ENCODE measurements at places on chromosomes 7 and 10. TPM values are rescaled to one million over a fixed set of nuclear protein-coding genes. Genes with fewer than 3 reads are reported as not detected.

- no peak for DNase-seq
These were observed 7.3 kb downstream of the SMARCD3 start for GRCh38 chr7:151240942-151241754.

GRCh38 chr7:91080351-91080750, 183.9 kb upstream of the FZD1 start:
- DNase-seq, result no peak

DNA sequence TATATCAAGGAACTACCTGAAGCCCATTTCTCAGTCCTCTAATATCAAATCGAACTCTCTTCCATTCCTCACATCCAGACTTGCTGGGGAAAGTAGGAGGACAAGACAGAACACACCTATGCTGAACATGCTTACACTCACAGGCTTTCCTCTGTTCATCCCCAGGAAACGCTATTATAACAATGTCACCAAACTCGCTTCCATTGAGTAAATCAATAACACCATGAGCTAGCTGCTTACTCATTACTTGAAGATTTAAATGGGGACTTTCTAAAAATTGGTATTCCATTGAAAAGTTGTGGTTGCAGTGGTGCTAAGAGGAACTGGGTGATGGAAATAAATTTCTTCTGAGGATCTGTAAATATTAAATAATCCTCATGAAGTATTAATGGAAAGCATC, 88.8 kb downstream of the SLC25A13 start:
- no peak for DNase-seq

- no peak for DNase-seq
These were observed at the start of gene VSTM4 for GRCh38 chr10:49115015-49115795. TSS of gene VSTM4 (minus strand) at chr10:49115522. CDS start at chr10:49115485, 37 bp downstream.

DNA sequence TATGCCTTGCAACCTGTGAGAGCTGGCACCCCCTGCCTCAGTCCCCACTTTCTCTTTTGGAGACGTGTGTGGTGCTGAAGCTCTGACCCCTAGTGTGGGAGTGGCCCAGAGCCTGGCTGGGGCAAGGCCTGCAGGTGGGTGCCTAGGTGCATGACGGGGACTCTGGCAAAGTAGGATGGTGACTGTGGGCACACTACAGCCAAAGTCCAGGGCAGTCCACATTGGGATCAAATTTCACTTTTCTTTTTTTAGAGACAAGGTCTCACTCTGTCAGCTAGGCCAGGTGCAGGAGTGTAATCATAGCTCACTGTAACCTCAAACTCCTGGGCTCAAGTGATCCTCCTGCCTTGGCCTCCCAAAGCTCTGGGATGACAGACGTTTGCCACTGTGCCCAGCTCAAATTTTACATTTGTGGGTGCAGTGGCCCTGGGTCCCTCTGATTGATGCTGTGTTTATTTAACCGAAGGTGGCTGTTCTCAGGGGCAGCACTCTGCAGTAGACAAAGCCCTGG, 52.3 kb downstream of the NEURL1 start:
- no peak for DNase-seq

DNA sequence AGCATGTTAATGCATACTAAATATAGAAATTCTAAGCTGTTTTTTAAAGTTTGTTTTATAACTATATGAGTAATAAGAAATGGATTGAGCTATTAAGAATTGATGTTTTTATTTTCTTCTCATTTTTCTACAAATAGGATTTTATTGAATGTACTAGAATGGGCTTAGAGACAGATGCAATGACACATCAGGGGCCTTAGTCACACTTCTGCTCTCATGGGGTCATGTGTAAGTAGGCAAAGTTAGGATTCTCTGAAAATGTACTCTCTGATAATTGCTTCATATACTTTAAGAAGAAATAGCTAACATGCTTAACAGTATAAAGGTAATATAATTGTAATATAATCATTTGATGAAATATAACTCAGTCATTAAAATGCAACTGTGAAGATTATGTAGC, 154.6 kb downstream of the ZNF438 start:
- DNase-seq, result no peak

ZNF804B gene
- total RNA-seq, result not detected

NDUFB8 gene
- total RNA-seq, result 267 TPM

NPSR1 gene
- not detected for total RNA-seq

ETV1 gene
- 0.05 TPM for total RNA-seq

SKIDA1 gene
- 0.33 TPM for total RNA-seq
